MCF 10A (cell line): ENCODE measurements at places on chromosomes 4 and X. TPM values are rescaled to one million over a fixed set of nuclear protein-coding genes. Genes with fewer than 3 reads are reported as not detected.

The TEX11 gene
- not detected in 2 replicates for total RNA-seq

GRCh38 chr4:87219632-87220093 lies 755 bp downstream of the KLHL8 start:
- H3K27ac ChIP-seq: peak overlapping the region; percentile 81
- H3K4me1 ChIP-seq: peaks cover 5% of the 10 kb centered on the region
- DNase-seq: peak; percentile 44
- H3K36me3 ChIP-seq: peaks cover 4% of the 10 kb centered on the region
- H3K27me3 ChIP-seq: no peaks in the 10 kb centered on the region

The RNF212 gene
- total RNA-seq: not detected in 2 replicates

The TAF7L gene
- total RNA-seq: 0.21 TPM in 1 of 2 replicates, not detected in the other

The MAML3 gene
- total RNA-seq: 0.89 and 1.7 TPM in 2 replicates

The PNMA5 gene
- not detected in 2 replicates for total RNA-seq

The F8A3 gene
- 2.8 and 4.0 TPM in 2 replicates for total RNA-seq

- H3K27ac ChIP-seq: no peak overlapping the region
- DNase-seq: no peak
- H3K4me1 ChIP-seq: no peaks in the 10 kb centered on the region
- H3K4me3 ChIP-seq: no peak overlapping the region
Observed at GRCh38 chrX:22740836-22741235, 258.9 kb upstream of the DDX53 start.
